ENCODE measurements at places on chromosomes 12 and 14. TPM values are rescaled to one million over a fixed set of nuclear protein-coding genes. Genes with fewer than 3 reads are reported as not detected.

IRAK3 gene
- total RNA-seq, result 9.1 TPM

RNU4-1 gene
- total RNA-seq, result under 0.01 TPM

RNASE2 gene
- total RNA-seq, result not detected

RBMS2 gene
- total RNA-seq, result 19.6 TPM

SLC7A8 gene
- 75.6 TPM for total RNA-seq

LRP1-AS gene
- total RNA-seq, result not detected

NPAS3 gene
- total RNA-seq, result under 0.01 TPM

HVCN1 gene
- 2.3 TPM for total RNA-seq

C1QL4 gene
- 0.06 TPM for total RNA-seq

RPGRIP1 gene
- not detected for total RNA-seq

TBX5 gene
- not detected for total RNA-seq

NEUROD4 gene
- total RNA-seq, result not detected
